ENCODE measurements at places on chromosomes 4 and X.

- DNase-seq: no peak
These were observed 10.1 kb downstream of the DLG3 start for GRCh38 chrX:70454441-70455365.

DNA sequence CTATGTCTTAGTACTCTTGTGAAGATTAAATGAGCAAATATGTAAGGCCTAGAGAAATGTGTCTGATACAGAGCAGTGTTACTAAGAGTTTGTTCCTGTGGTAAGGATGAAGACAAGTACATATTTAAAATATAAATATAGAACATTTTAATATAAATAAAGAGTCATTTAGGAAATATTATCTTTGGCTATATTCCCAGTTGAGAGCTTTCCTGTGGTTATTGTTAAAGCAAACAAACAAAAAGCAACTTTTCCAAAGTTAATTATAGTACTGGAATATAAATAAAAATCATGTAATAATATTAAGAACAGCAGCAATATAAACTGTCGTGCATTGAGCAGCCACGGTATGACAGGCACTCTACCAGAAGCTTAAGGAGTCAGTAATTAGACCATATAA, 472.5 kb downstream of the INPP4B start:
- no peak for DNase-seq

DNA sequence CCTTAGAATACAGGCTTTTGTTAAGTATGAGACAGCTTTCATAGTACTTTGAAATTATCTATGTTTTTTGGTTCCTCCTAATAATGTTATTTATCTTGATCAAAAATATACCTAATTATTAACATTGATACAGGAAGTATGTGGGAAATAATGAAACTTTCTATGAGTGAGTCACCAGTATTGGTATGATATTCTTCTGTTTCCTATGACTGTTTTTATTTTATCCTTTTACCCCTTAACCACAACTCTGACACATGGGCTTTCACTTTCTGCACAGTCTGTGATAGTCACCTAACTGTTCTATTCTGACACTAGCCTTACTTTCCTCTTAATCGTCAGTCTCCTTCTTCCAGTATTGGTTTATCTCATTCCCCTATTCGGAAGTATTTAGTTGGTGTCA, 4.7 kb downstream of the THAP9 start:
- no peak for DNase-seq

GRCh38 chr4:16092682-16093319, 9.0 kb upstream of the PROM1 start:
- no peak for DNase-seq

- DNase-seq: no peak
These were observed 16.6 kb downstream of the BMP15 start for GRCh38 chrX:50927127-50927526.

GRCh38 chrX:120302434-120302833, 8.8 kb downstream of the TMEM255A start:
- DNase-seq: no peak

DNA sequence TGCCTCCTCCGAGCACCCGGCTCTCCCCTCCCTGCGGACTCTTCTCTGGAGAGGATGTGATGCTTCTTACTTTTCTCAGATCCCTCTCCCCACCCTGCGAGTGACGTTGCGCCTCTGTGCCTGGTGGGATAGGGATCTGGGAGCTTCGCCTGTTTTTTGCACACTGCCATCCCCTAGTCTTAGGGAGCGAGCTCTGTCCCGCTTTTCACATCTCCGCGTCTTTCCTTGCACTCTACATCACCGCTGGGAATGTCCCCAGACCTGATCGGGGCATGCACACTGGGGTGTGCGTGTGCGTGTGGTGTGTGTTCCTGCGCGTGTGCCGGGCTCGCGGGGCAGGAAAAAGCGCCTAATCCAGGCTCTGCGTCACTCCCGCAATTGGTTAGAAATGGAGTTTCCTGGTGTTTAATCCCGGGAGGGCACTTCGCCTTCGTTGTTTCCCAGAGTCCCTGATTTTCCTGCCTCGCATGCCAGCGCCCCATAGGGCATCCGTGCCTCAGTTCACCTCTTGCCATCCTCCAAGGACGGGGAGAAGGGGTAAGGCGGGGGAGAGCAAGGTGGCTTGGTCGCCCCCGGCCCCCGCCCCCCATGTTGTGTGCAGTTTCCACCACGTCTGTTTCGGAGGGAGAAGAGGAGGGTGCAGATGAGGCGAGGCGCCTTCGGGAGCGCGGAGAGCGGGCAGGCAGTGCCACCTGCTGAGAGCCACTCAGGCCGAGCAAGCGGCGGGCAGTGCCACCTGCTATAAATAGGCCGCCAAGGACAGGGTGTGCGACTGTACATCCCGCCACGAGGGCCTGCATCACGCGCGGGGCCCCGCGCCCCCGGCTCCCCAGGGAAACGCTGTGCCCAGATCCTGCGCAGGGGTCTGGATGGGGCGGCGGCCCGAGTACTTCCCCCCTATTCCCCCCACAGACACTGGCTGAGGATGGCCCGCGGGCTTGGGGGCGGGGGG, 759 bp upstream of the TBC1D1 start:
- DNase-seq: no peak

GRCh38 chrX:9566150-9566621, 101.3 kb downstream of the TBL1X start:
- DNase-seq: peak; percentile 20

GRCh38 chr4:1402516-1403091, 3.6 kb downstream of the NKX1-1 start:
- DNase-seq: no peak

DNA sequence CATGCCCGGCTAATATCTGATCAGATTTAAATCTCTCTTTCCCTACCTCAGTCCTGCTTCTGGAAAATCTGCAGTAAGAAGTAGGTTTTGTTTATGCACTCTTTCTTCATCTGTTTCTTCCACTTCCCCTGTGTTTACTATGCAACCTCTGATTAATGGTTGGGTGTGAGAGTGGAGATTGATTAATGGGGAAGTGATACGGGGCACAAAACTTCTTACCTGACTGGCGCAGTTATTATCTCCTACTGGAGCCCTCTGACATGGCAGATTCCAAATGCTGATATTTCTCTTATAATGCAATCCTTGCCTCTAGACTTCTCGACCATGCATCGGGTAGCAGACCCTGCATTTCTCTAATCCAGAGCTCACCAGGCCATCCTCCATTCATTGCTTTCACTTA, 60.2 kb upstream of the HPGD start:
- no peak for DNase-seq

DNA sequence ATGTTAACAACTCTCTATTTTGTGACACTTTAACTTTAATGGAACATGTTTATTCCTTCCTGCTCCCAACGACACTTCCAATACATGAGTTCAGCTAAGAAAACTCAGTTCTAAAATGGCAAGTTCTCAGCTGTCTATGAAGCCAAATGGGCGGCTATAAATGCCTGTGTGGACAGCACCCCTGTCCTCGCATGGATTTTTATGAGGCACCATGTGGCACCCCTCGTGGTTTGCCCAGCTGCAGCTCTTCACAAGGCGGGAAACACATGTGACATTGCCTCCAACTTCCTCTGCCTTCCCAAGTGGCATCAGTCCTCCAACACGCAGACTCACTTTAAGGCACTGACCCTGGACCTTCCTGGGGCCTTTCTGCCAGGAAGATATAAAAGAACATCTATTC, 48.0 kb downstream of the SH3RF1 start:
- DNase-seq: no peak

- no peak for DNase-seq
These were observed 289.7 kb downstream of the HS3ST1 start for GRCh38 chr4:11138964-11139363.

DNA sequence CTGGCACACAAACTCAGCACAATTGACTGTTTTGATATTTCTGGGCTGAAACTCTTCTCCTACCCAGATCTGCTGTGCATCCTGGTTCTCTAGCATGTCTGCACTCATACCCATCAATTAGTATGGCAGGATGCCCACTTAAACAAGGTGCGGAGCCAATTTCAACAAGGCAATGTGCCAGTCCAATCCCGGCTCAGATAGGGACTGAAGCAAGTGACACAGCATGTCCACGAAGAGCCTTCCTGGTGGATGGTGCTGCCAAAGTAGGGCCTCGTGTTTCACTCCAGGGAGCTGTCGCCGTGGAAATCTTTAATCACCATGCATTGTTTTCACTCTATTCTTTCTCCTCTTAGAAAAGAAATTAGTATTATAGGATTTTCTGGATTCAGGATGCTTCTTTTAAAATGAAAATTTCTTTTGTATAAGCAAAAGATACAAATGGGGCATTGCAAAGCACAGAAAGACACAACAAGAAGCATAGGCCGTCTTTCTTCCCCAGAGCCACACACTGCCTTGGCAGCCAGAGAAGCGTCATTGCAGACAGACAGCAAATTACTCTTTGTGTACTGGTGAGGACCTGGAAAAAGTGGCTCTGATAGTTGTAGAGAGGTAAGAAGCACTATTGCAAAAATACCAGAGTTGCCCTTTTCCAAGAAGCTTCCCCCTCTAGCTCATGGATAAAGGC, 40.6 kb upstream of the LSM6 start:
- peak; percentile 24 for DNase-seq

DNA sequence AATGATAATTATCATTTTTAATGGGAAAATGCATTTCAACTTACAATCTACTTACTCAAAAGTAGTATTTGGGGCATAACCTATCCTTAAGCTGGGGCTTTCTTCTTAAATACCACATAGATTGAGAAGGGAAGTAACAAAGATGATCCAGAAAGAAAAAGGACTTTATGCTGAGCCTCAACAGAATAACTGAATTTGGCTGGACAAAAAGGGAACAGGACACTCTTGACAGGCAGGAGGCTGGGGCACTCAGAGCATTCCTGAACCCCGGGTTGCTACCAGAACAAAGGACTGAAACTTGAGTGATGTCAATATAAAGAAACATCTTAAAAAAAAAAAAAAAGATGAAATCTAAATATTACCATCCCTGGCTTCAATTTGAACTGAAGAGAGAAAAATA, 23.9 kb downstream of the RELL1 start:
- no peak for DNase-seq

DNA sequence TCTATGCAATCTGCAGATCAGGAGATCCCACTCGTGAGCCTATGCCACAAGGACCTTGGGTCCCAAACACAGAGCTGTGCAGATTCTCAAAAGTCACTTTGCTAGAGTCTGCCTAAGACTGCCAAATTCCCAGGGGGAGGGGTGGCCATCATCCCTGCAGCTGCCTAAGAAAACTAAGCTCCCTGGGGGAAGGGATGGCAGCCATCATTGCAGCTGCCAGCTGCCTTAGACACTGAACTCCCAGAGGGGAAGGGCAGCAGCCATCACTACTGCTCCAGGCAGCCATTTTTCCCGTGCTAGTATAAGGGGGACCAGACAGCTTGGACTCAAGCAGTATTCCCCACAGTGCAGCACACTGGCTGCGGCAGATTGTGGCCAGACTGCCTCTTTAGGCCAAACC, 156.9 kb downstream of the NKX6-1 start:
- DNase-seq: no peak

DNA sequence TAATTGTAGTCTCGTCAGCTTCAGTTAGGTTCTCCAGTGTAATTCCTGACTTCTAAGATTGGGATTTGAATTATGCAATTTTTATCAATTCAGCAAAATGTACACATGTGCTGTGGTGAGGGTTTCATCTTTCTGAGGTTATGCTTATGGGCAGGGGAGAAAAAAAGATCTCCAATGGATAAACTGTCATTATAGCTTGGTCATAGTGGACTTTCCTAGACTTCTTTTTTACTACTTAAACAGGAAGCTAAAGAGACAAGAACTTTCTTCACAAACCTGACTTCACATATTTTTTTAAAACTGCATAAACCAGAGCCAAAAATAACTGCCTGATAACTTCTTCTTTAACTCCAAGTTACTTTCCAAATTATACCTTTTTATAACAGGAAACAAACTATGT, 21.7 kb upstream of the SPP1 start:
- no peak for DNase-seq

- no peak for DNase-seq
These were observed 81.0 kb upstream of the ZDHHC15 start for GRCh38 chrX:75603833-75604232.

DNA sequence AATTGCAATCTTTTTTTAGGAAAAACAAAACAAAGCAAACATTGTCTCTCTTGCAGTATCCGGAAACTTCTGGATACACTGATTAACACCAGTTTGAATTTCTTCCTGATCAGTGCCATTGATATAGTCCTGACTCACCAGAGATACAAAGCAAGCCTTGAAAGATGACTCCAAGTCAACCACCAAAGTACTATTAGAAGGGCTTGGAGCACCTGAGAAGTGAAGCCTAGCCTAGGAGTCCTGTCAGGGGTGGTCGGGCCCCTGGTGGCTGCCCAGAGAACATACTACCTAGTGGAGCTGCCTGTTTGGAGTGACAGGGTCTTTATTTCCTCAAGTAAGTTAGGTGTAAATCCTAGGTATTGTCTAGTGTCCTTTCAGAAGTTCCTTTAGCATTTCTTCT, 593.2 kb downstream of the ZNF674 start:
- DNase-seq: no peak

DNA sequence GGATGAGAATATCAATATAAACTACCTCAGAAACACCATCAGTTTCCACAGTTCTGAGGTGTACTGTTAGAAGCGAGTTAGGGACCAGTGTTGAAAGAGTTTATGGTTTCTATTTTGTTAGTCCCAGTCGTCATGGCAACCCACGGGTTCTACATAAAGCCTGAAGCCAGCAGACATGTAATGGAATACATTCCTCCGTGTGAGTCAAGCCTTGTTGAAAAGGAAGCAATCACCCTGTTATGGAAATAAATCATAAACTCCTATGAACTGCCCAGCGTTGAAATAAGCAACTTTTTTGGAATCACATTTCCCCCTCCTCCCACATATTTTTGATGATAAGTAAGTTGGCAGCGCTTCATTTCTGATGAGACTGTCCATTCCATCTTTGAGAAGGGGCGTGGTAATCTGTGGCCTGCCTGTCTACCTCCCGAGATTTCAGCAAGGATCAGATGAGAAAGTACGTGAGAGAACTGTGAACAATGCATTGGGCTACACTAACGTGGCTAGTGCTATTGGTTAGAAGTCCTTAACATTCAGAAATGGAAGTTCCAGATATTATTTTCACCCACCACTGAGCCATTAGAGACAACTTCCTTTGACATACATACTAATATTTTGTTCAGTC, 40.4 kb upstream of the PDHA1 start:
- no peak for DNase-seq

GRCh38 chr4:113113151-113113550, 63.7 kb downstream of the ANK2 start:
- DNase-seq: no peak

DNA sequence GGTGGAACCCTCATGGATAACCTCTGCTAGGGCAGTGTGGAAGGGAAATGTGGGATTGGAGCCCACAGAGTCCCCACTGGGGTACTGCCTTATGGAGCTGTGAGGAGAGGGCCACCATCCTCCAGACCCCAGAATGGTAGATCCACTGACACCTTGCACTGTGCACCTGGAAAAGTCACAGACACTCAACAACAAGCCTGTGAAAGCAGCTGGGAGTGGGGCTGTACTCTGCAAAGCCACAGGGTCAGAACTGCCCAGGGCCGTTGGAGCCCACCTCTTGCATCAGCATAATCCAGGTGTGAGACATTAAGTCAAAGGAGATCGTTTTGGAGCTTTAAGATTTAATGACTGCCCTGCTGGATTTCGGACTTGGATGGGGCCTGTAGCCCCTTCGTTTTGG, 11.6 kb downstream of the ARMCX5 start:
- no peak for DNase-seq

Data from brain pericyte (primary cell).